Central memory CD8-positive, alpha-beta T cell (primary cell): ENCODE measurements at places on chromosomes 16 and 17.

DNA sequence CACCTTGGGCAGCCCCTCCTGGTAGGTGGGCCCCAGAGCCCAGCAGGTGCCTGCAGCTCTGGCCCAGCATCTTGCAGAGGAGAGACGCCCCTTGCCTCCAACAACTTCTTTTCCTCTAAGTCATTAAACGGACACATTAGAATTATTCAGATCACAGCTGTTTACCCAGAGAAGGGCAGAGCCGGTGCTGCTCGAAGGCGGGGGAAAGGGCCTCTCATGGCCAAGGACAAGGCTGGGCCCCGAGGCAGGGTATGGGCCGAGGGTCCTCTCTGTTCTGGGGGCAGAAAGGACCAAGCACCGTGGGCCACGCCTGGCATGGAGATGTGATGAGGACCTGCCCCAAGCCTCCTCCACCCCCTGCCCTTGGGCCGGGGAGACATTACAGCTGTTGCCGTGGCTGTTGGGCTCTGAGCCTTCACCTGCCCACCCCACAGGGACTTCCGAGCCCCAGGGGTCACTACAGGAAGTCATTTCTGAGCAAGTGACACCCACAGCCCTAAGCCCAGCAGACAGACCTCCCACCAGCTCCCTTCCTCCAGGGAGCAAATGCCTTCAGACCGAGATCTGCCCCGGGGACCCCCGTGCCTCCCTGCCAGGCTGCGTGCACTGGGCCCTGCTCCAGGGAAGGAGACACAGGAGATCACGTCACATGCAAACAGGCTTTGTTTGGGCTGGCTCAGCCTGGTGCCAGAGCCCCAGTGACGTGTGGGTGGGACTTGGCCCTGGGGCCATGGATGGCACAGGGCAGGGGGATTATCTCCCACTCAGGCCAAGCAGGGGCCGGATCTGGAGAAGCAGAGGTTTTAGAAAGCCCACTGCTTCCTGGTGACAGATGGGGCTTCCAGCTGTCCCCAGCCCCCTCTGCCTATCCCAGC lies 699 bp upstream of the PVALEF start:
- DNase-seq: no peak

DNA sequence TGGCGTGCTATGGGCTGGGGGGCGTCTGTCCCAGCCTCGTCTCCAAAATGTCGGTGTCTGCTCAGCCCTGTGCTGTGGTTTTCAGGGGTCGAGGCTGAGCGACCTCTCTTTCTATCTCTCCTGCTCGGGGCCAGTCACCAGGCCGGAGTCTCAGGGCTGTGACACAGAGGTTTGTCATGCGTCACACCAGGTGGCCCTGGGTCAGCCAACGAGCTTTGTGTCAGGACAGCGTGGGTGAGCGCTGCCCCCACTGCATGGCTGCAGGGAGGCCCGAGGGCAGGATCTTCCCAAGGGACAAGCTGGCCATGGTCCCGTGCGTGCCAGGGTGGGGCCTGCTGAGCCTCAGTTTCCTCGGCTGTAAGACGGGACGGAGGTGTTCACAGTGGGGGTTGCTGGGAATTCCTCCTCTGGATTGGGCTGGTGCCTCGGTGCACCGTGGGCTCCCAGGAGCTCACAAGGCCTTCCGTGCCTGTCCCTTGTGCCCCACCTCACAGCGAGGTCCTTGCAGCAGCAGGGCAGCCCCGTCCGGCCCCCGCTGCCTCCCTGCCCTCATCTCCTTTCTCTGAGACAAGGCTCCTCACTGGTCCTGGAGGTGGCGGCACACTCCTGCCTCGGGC lies 50.5 kb downstream of the CBFA2T3 start:
- no peak for DNase-seq

DNA sequence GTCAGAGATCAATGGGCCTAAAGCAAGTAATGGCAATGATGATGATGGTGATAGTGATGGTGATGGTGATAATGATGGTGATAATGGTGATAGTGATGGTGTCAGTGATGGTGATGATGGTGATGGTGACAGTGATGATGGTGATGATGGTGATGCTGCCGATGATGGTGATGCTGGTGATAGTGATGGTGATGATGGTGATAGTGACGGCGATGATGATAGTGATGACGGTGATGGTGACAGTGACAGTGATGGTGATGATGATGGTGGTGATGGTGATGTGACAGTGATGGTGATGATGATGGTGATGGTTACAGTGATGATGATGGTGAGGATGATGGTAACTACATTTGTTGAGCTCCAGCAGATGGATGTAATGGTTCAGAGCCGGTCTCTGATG lies 30.8 kb upstream of the OR4D1 start:
- no peak for DNase-seq

DNA sequence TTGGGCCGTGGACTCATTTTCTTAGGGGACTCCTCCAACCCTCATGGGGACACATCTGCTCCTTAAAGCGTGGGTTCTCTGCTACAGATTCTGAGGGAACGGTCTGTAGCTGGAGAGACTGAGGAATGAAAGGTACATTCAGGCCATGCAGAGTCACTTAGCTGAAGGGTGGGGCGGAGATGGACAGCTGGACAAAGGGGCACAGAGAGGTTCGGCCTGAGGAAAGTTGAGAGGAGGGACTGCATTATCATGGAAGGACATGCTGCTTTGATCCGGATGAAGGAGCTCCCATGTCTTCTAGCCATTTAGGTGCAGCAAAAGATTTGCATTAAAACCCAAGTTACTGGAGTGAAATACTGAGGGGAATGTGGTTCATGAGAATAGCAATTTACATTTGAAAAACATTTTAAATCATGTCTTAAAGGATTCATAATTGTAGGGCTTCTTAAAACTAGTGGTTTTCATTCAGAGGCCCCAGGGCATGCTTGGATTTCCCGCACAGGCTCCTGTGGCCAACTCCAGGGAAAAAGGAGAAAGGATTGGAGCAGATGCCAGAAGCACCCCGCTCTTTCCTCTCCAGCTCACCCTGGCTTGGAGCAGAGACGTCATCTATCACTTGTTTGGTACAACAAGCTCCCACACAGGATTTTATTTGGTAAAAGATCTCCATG lies 54.2 kb downstream of the CDRT4 start:
- DNase-seq: no peak

GRCh38 chr17:17079761-17080160 lies 37.5 kb downstream of the MPRIP start:
- DNase-seq: no peak

- DNase-seq: no peak
Observed at GRCh38 chr17:16950488-16950887, 21.4 kb downstream of the TNFRSF13B start.
